Astrocyte (in vitro differentiated cells and primary cell): ENCODE measurements at places on chromosomes 5 and 9.

GRCh38 chr5:124887223-124887622, 140.8 kb upstream of the ZNF608 start:
- no peak for DNase-seq

- DNase-seq: peak; percentile 1
Measured at GRCh38 chr5:155532621-155533311, 519.2 kb downstream of the KIF4B start.

DNA sequence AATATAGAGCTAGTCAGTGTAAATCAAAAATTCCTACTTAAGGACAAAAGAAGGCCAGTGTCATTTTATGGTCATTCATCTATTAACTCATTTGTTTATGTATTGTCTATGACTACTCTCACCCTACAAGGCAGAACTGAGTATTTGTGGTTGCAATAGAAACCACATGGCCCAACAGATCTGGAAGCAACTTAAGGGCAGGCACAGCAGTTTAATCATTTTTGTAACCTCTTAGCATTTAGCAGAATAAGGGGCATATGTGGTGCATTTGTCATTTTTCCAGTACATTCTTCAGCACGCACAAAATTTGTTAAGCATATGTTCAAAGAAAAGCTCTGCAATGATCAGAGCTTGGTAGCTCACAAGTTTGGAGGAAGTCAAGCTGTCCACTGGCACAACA, 1.1 kb downstream of the FKBP15 start:
- DNase-seq: peak; percentile 88

DNA sequence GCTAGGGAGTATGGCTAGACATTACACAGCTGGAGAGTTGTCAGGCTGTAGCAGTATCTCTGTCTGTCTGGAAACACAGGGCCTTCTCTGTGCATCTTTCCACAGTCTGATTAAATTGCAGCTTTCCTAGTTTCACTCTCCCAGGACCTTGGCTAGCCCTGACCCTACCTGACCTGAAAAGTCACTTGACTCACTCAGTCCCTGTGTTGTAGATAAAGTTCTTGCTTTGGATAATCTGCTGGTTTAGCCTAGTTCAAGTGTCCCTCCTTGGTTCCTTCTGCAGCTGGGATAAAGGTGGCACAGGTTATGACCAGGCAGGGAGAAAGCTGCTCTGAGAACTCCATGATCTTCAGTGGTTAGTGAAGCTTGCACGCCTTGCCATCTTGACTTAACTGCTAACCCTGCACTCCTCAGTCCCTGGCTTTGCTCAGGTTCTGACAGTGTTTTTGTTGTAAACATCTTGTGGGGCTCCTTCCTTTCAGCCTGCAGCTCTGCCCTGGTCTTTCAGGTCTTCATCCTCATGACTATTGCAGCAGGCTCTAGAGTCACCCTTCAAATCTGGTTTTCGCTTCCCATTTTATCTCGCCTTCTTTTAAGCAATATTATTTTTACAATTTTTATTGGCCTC, 101.0 kb downstream of the PIP5K1B start:
- no peak for DNase-seq

- no peak for DNase-seq
Measured at GRCh38 chr9:78316166-78316892, 19.4 kb downstream of the PSAT1 start.

DNA sequence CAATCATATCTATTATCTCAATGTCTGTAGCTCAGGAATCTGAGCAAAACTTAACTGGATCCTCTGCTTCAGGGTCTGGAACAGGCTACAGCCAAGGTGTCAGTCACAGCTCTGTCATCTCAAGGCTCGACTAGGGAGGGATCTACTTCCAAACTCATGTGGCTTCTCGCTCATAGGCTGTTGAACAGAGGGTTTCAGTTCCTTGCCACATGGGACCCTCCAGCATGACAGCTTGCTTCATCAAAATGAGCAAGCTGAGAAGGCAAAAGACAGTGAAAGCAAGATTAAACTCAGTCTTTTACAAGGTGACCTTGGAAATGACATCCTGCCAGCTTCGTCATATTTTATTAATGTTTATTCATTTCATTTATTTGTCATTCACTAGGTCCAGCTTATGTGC, 111.7 kb downstream of the GADD45G start:
- DNase-seq: no peak

GRCh38 chr5:165119175-165119574, 1613.8 kb downstream of the MAT2B start:
- DNase-seq: no peak

DNA sequence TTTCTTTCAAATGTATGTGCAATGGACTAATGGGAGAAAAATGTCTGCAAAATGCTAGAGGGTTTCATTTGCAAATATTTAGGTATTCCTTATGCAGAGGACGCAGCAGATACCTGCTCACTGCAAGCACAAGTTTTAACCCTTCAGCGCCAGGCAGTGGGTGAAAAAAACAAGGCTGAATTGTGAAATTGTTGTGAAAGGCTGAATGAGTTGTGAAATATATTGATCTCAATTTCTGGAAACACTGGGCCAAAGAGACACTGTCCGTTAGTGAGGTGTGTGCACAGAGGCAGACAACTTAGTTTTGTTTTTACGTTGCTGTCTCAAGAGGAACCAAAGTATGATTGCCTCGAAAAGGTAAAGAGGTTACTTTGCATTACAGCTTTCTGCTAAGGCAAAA, 18.8 kb downstream of the FUBP3 start:
- DNase-seq: no peak

GRCh38 chr5:143274952-143275351, 128.5 kb downstream of the NR3C1 start:
- DNase-seq: no peak

GRCh38 chr5:23284656-23285055, 222.8 kb upstream of the PRDM9 start:
- no peak for DNase-seq

GRCh38 chr9:73565833-73566465, 414.3 kb downstream of the ANXA1 start:
- peak; percentile 67 for DNase-seq

- no peak for DNase-seq
Measured at GRCh38 chr9:71096421-71097108, 24.9 kb downstream of the TRPM3 start.

DNA sequence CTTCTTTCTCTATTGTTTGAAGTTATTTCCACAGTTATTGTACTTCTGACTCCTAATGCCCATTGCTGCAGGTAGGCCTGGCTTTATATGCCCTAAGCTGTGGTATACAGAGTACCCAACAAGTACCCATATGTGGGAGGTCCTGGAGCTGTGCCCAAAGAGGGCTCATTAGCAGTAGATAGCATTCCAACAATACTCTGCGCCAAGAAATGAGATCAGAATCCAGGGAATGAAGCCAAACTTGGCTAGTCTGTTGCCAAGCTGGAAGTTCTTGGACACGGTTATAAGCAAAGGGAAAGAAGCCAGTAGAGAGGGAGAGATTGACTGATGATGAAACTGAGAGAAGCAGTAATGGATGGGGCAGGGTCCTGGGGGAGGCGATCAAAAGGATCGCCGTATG, 29.7 kb upstream of the FAM169A start:
- peak; percentile 88 for DNase-seq

GRCh38 chr5:122561209-122561608, 213.7 kb upstream of the SNX2 start:
- DNase-seq: peak; percentile 8

GRCh38 chr9:89608641-89609335, 4.0 kb downstream of the GADD45G start:
- no peak for DNase-seq

- DNase-seq: peak; percentile 77
Measured at GRCh38 chr5:93307557-93307956, 273.5 kb downstream of the NR2F1-AS1 start.

GRCh38 chr9:133869674-133870405, 122.3 kb downstream of the VAV2 start:
- DNase-seq: peak; percentile 58

- peak; percentile 41 for DNase-seq
Measured at GRCh38 chr5:159324986-159325385, 5.3 kb downstream of the IL12B start.

GRCh38 chr9:110918316-110919049, 119.8 kb downstream of the LPAR1 start:
- peak; percentile 65 for DNase-seq

- peak; percentile 2 for DNase-seq
Measured at GRCh38 chr5:116944183-116944582, 369.6 kb upstream of the SEMA6A start.

DNA sequence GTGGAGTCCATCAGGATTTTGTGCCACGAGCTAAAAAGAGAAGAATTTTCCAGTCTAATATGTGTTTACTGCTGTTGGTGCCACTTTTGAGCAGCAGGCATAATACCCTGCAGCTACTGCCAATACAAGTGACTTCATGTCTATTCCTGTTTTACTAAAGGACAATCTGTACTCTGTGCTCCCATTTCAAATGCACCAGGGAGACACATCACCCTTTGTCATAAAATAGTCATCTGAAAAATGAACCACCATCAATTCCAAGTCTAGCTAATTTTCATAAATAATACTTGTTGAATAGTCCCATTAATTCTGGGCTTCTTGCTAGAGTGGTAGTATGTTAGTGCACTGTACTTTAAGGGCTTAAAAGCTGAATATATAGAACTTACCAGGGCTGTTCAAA, 8.9 kb upstream of the PKD2L2 start:
- DNase-seq: no peak

GRCh38 chr5:6384856-6385255, 6.5 kb upstream of the MED10 start:
- DNase-seq: no peak

DNA sequence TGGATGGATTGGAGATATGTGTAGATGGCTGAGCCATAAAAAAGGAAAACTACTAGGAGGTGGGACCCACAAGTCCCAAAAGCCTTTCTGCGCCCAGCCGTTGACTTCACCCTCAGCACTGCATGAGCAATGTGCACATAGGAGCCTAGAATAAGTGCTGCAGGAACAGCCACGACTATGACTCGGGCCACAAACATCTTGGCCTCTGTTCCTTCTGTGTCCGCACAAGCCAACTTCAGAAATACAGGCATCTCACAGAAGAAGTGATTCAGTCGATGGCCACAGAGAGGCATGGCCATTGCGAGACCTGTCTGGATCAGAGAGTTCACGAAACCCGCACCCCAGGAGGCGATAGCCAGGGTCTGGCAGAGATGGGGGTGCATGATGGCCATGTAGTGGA, 587 bp downstream of the OR2Y1 start:
- DNase-seq: peak; percentile 10

GRCh38 chr9:129414377-129414992, 206.4 kb downstream of the C9orf50 start:
- DNase-seq: peak; percentile 23

DNA sequence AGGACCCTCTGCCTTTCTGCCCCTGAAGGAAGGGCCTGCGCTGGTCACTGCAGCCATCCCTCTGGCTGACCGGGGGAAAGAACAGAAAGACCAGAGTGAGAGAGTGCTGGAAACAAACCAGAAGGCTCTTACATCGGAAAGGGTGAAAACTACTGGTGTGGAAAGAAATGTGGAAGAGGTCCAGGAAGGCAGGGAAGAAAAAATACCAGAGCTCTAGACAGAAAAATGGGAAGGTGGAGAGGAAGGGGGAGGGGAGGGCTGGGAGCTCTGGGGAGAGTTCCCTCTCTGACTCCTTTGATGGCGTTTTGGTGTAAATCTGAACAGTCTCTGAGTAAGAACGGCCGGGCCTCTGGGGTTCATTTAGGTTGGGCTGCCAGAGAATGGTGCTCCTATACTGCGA, 47.7 kb downstream of the COL23A1 start:
- DNase-seq: peak; percentile 49

GRCh38 chr5:159735749-159736660, 180.3 kb upstream of the ADRA1B start:
- DNase-seq: peak; percentile 29

DNA sequence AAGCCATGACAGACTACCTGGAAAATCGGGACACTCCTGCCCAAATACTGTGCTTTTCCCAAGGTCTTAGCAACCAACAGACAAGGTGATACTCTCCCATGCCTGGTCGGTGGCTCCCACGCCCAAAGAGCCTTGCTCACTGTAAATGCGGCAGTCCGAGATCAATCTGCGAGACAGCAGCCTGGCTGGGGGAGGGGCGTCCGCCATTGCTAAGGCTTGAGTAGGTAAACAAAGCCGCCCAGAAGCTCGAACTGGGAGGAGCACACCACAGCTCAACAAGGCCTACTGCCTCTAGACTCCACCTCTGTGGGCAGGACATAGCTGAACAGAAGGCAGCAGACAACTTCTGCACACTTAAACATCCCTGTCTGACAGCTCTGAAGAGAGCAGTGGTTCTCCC, 272.1 kb upstream of the CCNG1 start:
- DNase-seq: no peak

DNA sequence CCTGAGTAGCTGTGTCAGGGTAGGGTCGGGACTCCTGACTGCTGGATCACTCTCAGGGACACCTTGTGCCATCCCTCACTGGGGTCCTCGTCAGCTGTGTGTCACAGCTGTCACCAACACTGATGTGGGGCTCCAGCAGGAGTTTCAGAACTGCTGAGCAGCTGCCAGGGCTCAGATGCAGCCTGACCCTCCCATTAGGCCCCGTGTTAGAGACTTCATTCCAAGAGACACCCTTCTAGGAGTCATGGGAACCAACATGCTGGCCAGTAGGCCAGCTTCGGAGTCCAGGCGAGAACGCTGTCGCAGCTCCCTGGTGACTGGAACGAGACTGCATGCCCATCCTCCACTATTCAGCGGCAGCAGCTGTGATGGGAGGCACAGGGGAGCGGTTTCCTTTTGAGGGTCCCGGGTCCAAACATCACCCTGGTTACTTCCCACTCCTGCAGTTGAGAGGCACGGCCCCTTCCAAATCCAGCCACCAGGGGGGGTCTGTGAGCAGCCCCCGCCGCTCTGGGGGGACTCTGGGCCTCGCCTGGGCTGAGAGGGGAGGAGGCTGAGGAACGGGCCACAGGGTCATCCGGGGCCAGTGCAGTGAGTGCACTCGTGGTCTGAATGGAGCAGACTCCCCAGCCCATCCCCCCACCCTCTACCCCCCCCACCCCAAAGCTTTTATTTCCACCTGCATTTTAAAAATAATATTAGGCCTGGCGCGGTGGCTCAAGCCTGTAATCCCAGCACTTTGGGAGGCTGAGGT, 12.6 kb upstream of the TCF7 start:
- no peak for DNase-seq

DNA sequence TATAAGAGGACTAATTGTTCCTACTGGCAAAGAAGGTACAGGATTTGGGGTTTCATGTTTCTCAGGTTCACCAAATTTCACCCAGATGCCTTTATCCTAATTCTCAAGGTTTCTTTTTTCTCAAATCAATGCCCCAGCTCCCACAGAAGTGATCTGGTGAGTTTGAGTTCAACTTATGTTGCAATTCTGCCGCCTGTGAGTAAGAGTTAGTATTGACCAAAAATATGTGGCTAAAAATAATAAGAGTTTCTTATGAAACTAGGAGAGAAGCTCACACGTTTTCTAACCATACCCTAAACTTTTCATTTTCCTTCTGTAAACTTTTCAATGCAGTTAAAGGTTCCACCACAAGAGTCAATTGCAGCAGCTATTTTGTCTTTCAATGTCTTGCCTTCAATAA, 15.1 kb downstream of the SLCO6A1 start:
- no peak for DNase-seq

- DNase-seq: no peak
Measured at GRCh38 chr5:84605241-84605640, 220.6 kb upstream of the EDIL3 start.

- DNase-seq: no peak
Measured at GRCh38 chr9:90046317-90046861, 441.6 kb downstream of the GADD45G start.
